ENCODE measurements at places on chromosomes 3 and 15.

DNA sequence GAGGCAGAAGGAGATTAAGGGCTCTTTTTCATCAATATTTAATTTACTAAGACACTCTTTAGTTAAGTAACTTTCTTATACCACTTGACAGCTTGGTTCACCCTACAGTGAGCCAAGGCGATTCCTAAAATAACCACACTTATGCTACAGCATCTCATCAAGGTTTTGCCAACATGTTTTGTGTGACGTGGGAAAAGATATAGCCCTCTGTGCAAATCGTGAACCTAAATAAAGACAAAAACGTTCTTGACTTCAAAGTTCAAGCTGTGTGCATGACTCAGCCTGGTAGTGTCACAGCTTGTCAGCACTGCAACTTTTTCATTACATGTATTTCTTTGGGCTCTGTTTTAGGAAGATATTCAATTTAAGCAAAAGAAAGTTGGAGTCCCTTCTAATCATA, 297.0 kb upstream of the EPHA3 start:
- no peak for DNase-seq

- no peak for DNase-seq
These were observed 113.4 kb downstream of the PLCH1 start for GRCh38 chr3:155631323-155632019.

GRCh38 chr3:18044971-18045880, 302.8 kb upstream of the TBC1D5 start:
- DNase-seq = peak; percentile 33

- DNase-seq = no peak
These were observed 174.8 kb downstream of the SLCO3A1 start for GRCh38 chr15:92028389-92028724.

DNA sequence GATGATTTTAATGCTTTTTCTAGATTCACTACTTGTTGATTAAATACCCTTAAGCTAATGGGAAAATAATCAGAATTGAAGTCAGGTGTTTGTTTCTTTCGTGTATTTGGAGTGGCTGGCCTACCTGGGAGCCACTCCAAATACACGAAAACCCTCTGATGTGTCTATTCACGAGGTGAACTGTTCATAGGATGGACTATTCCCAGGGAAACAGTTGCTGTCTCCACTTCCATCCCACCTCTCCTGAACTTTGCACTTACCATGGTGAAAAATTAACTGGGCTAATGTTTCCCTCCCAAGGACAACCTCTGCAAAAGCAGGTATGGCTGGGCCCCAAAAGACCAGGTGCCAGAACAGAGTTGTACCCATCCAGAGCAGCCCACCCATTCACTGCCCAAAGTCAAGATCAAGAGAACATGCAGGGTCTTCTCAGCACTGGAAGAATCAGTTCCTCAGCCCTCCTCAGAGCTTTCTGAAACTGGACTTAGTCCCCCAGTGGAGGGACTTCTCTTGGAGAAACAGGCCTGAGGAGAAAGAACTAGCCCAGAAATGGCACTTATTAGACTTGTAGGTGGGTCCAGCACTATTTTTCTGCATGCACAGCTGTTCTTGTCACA, 2.9 kb upstream of the SMAD3 start:
- DNase-seq = no peak

GRCh38 chr3:95627293-95627692, 1187.1 kb upstream of the EPHA6 start:
- DNase-seq = no peak

DNA sequence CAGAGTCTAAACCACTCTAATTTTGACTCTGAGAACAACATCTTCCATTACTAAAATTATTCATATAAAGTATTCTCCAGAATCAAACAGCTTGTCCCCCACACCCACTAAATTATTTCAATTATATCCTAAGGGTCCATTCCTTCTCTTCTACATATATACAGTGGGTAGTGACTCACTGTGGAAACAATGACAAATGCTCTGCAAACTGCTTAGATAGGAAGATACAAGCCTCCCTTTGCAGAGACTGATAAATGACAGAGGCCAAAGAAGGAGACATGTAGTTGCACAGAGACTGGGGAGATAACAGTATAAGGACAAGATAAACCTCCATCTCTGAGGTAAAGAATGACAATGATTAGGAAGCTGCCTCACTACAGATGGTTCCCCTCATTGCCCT, 1087.4 kb downstream of the AGBL1 start:
- DNase-seq = no peak

GRCh38 chr3:3087279-3087678, 22.9 kb downstream of the IL5RA start:
- no peak for DNase-seq

DNA sequence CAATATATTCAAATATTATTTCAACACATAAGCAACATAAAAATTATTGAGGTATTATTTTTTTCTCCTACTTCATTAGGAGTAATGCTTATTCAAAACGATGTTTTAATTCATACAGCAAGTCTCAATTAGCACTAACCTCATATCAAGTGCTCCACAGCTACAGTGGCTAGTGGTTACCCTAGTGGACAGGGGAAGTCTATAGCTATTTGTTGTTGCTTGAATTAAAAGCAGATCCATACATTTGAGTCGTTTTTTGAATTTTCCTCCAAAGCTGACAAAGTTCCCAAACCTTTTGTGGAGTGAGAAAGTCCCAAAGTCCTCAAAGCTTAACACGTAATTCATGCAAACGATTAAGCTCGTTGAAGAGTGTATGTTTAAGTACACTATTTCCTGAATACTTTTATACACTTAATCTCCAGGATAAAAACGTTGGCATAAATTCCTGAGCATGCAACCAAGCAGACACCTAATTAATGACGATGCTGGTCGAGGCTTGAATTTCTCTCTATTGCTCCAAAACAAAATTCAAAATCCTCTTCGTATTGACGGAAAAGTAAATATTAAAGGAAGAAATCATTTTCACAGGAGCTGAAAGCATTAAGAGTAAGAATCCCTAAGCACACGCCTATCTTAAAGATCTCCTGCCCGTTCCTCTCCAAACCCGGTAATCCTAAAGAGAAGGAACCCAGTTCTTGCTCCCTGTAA, 985 bp downstream of the VPS13C start:
- no peak for DNase-seq

DNA sequence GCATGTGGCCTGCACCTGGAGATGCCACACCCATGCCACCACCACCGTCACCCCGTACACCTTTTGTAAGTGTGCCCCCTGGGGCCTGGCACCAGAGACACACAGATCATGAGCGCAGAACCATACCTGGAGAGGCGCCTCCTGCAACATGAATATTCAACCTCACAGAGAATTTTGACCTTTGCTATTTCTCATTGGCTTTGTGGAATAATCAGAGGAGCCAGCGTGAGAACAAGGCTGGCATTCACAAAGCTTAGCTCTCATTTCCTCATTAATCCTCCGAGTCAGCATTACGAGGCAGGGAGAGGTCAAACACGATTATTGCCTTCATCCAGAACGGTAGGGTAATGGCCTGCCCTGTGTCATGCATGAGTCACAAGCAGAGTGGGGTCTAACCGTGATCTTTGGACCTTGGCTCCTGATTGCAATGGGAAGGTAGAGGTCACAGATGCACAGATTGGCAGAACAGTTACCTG, 73.0 kb upstream of the POMGNT2 start:
- DNase-seq = no peak

DNA sequence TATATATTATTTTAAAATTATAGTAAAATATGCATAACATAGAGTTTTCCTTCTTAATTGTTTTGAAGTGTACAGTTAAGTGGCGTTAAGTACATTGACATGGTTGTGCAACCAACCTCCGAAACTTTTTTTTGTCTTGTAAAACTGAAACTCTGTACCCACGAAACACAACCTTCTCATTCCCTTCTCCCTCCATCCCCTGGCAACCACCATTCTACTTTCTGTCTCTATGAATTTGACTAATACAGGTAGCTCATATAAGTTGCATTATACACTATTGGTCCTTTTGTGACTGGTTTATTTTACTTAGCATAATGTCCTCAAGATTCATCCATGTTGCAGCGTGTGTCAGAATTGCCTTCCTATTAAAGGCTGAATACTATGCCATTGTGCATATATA, 179.4 kb downstream of the SATB1 start:
- DNase-seq = no peak

DNA sequence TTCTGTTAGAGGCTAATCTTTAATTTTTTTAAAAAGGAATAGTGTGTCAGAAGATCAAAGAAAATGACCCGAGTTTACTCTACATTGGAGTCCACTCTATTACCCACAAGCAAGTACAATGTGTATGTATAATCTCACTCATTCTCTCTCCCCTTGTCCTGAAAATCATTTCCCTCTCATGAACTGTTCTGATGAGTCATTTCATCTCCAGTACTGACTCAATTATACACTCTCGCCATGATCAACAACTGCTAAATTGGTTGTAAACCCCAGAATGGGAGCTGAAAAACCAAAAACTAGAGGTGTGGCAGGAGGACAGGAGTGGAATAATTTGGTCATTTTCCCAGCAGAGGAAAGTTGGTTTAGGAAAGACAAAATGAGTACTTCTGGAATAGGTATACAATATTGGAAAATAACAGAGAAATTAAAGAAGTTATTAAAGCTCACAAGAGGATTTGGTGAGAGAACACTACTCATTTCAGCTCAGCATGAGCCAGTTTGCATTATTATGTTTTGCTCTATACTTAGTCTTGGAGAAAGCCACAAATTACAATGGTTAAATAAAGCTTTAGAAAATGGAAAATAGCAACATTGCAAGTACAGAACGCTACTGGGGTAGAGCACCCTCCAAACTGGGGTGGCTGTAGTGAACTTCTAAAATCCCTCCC, 144.3 kb upstream of the PFN2 start:
- no peak for DNase-seq

DNA sequence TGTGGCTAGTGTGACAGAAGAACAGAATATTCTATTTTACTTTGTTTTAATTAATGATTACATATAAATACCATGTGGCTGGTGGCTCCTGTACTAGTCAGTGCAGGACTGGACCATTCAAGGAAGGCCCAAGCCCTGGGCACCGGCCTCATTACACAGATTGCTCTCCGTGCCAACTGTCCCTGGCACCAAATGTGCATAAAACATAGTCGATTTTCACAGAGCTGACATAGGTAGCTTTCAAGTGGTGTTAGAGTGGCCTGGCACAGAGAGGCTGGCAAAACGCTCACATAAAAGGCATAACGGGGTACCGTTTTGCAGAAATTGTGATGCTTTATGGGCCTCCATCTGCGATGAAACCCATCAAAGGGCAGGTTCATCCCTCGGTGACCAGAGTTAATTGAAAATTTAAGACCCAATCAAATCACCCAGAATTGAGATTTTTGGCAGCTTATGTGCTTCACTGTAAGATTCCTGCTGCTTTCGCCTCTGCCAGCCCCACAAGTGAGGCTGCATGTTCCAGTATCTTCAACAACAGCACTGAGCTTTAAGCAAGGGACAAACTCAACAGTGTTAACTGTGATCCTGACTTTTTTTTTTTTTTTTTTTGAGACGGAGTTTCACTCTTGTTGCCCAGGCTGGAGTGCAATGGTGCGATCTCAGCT, 25.9 kb downstream of the RFTN1 start:
- no peak for DNase-seq

GRCh38 chr15:80214910-80215309, 37.1 kb downstream of the CTXND1 start:
- DNase-seq = no peak

- DNase-seq = no peak
These were observed 959 bp downstream of the ZNF592 start for GRCh38 chr15:84749111-84749991.

DNA sequence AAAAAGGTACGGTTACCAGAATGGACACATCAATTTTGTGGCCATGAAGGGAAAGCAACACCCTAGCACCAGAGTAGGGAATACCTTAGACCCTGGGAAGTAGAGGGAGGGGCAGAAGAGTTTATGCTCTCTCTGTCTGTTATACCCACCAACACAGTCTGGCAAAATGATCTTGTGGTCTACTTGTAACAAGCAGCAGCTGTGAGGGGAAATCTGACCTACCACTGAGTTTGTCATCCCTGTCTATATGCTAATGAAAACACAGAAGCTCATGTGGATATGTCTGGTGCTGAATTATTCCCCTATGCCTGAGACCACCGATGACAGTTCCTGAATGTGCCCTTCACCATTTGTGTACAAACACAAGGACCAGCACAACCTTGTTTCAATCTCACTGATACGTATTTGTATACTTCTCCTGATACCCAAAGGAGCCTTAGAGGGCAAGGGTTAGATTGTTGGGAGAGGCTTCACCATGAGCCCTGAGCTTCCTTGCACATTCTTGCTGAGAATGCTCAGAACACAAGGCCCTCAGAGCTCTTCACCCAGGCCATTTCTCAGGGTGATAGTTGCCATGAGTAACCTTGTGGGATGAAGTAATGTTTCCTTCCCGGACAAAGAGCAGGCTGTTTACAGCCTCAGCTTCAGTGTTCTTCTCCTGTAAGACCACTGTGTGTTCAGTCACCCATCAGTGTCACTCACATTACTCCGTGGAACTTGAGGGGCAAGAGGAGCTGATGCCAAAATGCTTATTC, 24.7 kb upstream of the ZNF639 start:
- no peak for DNase-seq

DNA sequence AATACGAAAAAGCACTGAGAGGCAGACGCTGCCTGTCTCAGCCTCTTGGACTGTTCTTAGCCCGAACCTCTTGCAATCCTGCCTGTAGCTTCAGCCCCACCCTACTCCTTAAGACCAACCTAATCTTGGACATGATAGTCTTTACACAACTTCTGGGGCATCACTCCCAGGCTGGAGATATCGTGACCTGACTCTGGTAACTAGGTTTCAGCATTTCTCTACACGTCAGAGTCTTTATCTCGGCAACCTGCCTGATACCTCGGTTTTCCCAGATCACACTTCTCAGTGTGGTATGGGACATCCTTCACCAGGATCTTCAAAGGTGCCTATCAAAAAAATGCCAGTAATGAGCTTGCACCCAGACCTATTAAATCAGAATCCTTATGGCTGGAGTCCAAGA, 590.2 kb upstream of the KCNMB2 start:
- DNase-seq = no peak

GRCh38 chr3:134148534-134148933, 102.1 kb downstream of the RYK start:
- no peak for DNase-seq

DNA sequence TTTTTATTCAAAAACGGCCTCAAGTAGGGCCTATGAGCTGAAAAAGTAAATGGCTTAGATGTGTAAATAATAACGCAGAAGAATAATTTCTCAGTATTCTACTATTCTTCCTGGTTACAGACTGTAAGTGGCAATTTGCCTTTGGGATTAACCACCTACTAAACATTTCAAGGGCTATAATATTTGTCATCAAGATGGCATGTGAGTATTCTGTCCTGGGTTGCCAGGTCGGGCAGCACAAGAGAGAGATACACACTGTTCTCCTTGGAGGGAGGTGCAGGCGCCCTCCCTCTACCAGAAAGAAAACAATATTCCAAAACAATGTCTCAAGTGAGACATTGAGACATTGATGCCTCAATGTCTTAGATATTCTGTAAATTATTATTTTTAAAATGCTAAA, 278.4 kb downstream of the OCA2 start:
- DNase-seq = no peak

- DNase-seq = no peak
These were observed 4.0 kb downstream of the MAP1A start for GRCh38 chr15:43521419-43521818.

GRCh38 chr15:88191812-88192165, 64.8 kb downstream of the NTRK3 start:
- no peak for DNase-seq
